Stimulated activated CD8-positive, alpha-beta memory T cell treated with anti-CD3 and anti-CD28 coated beads, Interleukin-4, amount 100 ng/mL, for 48 hours (primary cell): ENCODE measurements at places on chromosomes 1 and 21.

DNA sequence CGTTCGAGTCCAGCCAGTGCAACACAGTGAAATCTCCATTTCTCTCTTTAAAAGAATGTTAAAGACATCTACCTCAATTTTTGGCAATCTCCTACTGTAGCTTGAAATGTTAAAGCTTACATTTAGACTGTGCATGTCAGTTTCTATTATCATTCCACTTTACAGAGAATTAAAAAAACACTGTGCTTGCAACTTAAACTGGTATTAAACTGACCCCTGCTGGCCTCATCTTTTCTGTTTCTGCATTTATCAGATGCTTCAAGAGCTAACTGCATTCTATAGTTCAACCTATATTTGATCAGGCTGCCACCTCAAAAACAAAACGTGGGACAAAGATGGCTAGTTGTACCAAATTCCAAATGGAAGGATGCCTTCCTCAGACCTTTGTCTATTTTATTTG, 226.5 kb downstream of the SMYD3 start:
- no peak for DNase-seq

DNA sequence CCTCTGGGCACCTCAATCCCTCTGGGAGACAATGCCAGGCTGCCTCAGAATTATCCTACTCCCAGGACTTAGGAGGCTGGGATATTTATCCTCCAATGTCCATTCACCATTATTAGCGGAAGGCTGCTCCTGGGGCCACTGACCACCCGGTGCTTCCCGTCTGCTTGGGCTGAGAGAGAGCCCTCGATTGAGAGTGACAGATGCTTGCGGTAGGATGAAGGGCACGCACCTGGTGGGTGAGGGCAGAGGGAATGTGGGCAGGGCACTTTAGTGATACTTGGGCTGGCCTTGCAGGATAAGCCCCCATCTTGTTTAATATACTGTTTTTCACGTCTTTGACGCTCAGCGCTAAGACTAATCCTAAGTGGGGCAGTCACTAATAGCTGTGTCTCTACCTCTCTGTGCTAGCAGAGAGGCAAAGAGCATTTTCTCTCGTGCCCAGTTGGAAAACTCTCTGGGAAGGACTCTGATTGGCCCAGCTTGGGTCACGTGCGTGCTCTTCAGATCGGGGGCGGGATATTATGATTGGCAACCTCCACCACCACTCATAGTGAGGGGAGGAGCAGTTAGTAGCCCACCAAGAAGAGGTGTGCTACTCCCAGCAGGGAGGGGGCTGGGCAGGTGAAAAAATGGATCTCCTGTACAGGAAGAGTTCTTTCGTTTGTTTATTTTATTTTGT, 10.6 kb upstream of the PARS2 start:
- peak; percentile 46 for DNase-seq

DNA sequence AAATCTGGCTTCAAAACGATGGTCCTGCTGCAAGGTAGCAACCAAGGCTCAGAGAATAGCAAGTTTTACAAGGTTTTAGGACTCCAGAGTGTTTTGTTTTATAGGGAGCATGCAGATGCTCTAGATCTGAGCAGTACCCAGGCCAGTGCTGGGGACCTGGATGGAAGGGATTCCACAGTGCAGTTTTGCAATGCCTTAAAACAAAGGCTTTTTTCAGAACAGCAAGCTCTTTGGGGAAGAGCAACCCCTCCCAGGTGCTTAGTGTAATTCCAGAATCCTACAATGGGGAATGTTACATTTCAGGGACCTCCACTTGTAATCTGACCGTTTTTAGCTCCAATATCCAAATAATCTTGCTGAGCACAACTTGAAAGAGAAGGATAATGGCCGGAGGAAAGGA, 6.7 kb downstream of the ROR1 start:
- no peak for DNase-seq

DNA sequence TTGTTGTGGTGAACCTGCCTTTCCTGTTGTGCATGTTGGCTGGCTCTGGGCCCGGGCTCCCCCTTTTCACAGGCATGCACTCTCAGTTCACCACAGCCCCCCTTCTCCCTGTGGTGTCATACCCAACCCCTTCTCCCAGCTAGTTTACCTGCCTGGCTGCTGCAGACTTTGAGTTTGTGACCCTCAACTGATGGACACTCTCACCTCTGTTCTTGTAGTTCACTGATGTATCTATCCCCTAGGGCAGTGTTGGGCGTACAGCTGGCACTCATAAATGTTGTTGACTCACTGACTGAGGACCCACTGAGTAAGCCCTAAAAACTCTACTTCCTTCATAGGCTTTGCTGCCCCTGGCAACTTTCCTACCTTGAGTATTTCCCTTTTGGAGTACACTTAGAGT, 54.9 kb downstream of the WDR64 start:
- DNase-seq, result no peak

- no peak for DNase-seq
Measured at GRCh38 chr1:153872331-153872730, 50.4 kb downstream of the GATAD2B start.
